ENCODE measurements at places on chromosomes 12 and 14.

GRCh38 chr12:131603939-131604795, 106.7 kb upstream of the SFSWAP start:
- peak; percentile 19 for DNase-seq

- DNase-seq = no peak
These were observed 40.5 kb upstream of the TBC1D15 start for GRCh38 chr12:71799106-71799505.

DNA sequence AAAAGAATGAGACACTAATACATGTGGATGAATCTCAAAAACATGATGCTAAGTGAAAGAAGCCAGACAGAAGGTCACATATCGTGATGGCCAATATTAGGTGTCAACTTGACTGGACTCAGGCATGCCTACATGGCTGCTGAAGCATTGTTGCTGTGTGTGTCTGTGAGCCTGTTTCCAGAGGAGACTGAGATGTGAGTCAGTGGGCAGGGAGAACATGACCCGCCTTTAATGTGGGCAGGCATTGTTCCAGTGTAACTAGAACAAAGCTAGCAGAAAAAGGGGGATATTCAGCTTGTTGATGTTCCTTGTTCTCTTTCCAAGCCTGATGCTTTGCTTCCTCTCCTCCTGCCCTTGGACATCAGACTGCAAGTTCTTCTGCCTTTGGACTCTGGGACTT, 47.6 kb downstream of the DCAF5 start:
- DNase-seq = no peak

GRCh38 chr12:30138483-30138882, 354.7 kb upstream of the TMTC1 start:
- DNase-seq = no peak

- DNase-seq = peak; percentile 47
These were observed 4.1 kb downstream of the CLEC2D start for GRCh38 chr12:9673404-9674225.
